ENCODE measurements at places on chromosomes 11 and 22.

GRCh38 chr11:65066315-65066714 is 8.0 kb upstream of the NAALADL1 start:
- DNase-seq: no peak

DNA sequence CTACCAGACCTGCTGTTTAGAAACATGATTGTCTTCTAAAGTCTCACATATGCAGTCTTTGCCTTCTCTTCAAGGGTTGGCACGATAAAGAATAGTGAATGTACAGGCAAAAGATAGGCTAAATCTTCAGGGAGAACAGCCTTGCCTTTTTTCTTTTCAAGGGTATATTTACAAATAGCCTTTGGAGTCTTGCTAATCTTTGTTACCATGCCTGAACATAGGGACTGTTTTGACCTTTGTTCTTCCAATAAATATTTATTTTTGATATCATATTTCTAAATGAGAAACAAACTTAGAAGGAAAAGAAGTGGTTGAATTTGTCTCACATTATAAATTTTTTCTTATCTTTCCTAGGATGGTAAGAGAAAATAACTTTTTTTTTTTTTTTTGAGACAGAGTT is 12.7 kb downstream of the CSTPP1 start:
- no peak for DNase-seq

DNA sequence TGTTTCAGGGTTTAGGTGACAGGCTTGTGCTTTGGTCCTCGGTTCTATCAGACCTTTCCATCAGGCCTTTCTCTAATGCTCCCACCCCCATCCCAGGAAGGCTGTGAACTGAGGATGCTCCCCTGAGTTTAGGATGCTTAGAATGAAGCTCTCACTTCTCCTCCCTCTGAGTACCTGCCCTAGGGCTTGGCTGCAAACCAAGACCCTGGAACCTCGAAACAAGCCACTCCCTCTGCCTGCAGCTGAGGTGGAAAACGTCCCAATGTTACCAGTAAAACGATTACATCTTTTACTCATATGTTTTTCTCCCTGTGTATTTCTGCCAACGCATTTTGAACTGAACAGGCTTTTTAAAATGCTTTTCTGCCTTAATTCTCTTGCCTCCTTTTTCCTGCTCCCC is 54.5 kb upstream of the BMAL1 start:
- DNase-seq: no peak

DNA sequence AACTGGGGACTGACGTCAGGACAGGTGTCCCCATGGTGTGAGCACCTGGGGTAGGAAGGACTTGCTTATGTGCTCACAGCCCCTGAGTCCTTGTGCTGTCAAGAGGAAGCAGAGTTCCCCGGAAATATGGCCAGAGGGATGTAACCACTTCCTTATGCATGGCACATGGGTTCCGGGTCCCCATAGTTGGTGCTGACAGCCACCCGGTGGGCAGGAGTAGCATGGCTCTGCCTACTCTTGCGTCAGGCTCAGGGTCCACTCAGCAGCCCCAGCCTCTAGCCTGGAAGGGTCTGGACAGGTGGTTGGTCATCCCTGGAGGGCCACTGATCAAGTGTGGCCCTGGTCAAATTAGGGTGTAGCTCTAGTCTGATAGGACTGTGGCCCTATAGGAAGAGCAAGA is 42.8 kb upstream of the CCND1 start:
- peak; percentile 25 for DNase-seq

DNA sequence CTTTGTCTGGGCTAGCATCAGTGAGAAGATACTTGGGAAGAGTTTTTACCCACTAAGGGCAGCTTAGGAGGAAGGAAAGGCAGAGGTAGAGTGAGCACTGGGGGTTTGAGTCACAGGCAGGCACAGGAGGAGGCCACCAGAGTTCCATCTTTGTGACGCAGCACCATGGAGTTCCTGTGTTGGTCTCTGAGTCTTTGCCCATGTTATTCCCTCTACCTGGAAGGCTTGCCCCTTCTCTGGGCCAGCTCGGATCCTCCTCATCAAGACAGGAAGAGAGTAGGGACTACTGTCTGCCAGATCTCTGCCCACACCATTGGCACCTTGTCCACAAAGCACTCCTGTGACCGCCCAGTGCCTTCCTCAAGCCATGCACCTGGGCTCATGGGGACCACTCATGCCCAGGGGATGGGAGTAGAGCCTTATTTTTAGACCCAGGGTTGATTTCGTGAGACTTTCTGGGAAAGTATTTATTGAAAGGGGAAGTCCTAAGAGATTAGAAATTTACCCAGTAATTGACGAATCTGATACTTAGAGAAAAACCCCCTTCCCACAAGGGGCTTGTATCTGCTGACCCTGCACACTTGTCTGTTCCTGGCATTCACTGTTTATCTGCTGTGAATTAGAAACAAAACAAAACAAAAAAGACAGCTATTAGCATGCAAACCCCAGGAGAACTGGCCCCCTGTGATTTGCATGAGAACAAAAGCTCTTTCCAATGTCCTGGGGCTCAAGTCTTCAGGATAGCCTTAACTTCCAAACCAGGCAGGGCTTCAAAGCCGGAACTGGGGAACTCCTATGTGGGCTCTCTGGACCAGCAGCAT is 35.9 kb upstream of the MYEOV start:
- no peak for DNase-seq

DNA sequence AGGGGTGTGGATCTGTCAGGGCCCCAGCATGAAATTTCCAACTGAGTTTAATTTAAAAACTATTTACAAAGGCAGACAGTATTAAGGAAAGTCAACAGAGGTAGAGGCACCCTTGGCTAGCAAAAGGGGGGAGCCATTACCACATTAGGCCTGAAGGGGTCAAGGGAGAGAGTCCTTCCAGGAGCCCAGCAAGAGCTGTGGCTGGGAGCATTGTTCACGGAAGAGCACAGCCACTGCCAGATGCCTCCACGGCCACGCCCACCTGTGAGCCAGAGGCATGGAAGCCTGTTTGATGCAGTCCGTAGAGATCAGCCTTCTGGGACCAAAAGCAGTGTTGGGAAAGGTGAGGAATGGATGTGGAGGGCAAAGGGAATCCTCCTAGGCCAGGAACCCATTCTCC is 102.6 kb downstream of the GALNT18 start:
- DNase-seq: no peak

DNA sequence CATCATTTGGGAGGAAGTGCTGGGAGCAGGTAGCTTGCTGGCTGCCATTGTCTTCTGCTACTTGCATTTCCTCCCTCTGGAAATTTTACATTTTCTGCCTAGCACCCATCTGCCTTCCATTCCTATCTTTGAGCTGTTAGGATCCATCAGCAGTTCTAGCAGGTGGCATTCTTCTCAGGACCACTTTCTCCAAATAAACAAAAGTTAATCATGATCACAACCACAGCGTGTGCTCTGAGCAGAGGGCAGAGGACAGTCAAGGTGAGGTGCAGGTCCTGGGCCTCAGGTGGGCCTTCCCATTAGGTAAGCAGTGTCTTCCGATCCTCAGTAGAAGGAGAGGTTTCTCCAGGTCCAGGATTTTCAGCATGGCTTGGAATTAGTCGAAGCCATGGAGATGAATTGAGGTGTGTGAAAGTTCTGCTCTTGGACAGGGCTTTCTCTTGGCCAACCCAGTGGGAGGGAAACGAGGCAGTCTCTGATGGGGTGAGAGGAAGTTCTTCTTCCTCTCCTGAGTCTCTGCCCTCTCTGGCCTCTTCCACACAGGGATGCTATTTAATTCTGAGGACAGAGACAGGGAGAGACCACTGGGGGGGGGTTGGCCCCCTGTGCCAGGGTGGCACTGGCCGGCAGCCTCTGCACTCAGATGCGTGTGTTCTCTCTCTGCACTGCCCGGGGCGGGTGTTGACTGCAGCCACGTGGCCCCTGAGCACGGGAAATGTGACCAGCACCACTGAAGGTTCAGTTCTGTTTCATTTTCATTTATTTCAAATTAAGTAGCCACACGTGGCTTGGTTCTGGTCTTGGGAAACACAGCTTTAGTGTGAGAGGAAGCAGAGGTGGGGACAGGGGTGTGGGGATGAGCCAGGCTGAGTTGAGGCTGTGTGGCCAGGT is 170.8 kb downstream of the TBC1D22A start:
- DNase-seq: peak; percentile 27

- DNase-seq: no peak
Measured at GRCh38 chr11:116311206-116311605, 461.6 kb downstream of the BUD13 start.

- no peak for DNase-seq
Measured at GRCh38 chr11:86938203-86938899, 16.8 kb downstream of the FZD4 start.

DNA sequence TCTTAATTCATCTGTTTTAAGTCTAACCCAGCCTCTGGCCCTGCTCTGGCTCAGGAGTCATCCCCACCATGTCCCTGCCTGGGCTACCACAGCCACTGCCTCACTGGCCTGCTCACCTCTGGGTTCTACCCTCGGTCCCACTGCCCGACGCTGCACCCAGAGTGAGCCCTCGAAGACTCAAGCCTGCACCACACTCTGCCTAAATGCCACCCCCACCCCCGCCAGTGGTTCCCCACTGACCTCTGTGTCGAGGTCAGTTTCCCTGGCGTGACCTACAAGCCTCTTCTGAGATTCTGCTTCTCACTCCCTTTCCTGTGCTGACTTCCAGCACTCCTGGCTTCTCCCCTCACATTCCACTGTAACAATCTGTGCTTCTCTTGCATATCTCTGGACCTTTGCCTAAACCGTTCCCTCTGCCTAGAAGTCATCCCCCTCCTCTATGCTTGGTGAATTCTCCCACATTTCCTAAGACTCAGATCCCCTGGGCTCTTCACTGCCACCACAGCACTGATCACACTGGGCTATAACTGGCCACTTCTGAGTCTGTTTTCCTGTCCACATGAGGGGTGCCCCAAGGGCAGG is 12.5 kb upstream of the PDE2A start:
- DNase-seq: no peak

- peak; percentile 61 for DNase-seq
Measured at GRCh38 chr11:113593698-113594308, 112.3 kb downstream of the TMPRSS5 start.

- DNase-seq: peak; percentile 48
Measured at GRCh38 chr11:113896156-113896879, 8.3 kb upstream of the HTR3B start.

DNA sequence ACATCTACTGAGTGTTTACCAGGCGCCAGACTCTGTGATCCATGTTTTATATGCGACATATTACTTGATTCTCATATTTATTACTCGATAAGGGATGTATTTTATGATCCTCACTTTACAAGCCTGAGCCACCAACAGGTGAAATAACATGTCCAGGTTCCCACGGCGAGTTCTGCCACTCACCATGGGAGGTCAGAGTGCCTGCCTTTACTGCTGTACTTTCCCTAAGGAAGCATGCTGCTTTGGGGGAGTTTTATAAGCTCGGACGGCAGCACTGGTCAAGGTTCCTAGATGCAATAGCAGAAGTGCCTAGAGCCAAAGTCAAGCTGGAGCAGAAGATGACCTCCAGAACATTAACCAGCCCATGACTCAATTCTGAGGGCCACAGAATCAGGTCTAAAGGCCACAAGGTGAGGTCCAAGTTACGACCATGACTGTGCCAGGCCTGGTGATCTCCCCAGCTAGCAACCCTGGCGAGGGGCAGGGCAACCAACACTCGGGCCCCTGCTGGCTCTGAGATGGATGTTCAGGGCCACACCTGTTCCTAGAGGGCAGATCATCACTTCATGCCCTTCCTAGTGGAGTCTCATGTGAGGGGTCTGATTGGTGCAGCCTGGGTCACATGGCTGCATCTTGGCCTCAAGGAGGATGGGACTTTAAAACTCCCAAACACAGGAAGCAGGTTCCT is 14.2 kb downstream of the IFT27 start:
- DNase-seq: no peak

- DNase-seq: peak; percentile 32
Measured at GRCh38 chr22:38204784-38205183, 3.0 kb downstream of the MAFF start.

- DNase-seq: peak; percentile 97
Measured at GRCh38 chr11:65452806-65453490, 30.4 kb downstream of the NEAT1 start.

GRCh38 chr11:110340436-110340835 is 44.0 kb upstream of the RDX start:
- DNase-seq: peak; percentile 15

DNA sequence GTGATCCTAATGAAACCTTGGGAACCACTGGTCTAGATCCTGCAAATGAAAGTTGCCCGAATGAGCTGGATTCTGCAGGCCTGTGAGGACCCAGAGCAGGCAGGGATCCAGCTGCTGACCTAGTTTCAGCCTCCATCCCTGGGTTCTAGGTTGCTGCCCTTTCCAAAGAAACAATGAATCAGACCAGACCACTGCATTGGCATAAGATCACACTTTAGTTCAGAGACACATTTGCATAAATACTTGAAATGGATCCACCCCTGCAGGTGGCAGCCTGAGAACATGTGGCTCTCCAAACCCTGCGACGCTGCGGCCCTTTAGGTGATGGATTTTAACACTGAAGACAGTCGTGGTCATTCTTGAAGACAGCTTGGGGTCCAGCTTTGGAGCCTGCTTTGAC is 23.7 kb downstream of the ADAMTS8 start:
- no peak for DNase-seq

DNA sequence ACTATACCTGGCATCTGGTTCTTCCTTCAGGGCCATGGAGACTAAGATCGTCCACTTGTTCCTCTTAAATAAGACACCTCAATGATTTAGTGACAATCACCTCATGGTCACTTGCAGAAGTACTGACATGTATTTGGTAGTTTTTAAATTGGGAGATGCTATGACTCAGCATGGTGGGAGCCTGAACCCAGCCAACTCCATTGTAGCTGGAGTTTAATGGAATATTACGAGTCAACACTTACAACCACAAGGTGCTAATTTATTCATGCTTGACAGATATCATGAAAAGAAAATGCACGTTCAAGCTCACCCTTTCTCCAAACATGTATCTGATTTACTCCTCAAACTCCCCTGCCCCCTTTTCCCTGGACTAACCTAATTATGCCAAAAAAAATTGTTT is 16.6 kb upstream of the APOL3 start:
- DNase-seq: no peak

DNA sequence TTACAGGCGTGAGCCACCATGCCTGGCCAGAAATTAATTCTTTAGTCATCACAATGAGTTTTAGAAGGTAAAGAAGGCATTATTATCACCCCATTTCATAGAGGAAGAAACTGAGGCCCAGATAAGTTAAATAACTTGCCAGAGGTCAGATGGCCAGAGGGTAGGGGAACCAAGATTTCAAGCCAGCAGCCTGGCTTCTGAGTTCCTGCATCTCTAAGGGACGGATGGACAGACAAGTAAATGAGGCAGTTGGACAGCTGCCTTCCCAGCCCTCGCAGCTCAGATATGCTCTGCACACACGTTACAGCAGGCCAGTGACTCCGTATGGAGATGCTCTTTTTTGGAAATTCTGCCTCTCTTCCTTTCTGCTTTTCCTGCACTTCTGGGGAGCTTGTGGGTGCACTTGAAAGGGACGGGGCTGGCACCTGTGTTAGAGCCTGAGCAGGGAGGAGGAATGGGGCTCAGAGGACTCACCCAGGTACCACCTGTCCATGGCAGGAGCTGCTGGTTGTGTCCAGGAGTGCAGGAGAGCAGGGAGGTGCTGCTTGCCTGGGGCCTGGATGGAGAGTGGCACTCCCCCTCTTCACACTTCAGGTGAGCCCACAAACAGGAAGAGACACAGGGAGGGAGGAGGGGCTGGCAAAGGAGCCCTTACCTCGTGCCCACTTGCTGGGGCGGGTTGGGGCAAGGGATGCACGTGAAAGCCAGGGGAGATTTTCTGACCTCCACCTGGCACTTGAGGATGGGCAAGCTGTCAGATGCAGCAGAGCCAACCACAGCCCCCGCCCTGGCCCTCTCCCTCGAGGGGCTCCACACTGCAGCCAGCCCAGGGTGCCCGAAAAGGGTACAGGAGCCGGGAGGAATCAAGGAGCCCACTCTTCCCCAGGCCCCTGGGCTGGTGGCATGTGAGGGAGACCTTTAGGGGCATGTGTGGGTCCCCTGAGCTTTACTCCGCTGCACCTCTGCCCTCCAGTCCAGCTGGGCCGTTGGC is 3.3 kb upstream of the FXYD2 start:
- DNase-seq: no peak

All from suppressor macrophage treated with lipopolysaccharide for 1 hour (primary cell).